ENCODE measurements at places on chromosomes 1 and 21. TPM values are rescaled to one million over a fixed set of nuclear protein-coding genes. Genes with fewer than 3 reads are reported as not detected.

DNA sequence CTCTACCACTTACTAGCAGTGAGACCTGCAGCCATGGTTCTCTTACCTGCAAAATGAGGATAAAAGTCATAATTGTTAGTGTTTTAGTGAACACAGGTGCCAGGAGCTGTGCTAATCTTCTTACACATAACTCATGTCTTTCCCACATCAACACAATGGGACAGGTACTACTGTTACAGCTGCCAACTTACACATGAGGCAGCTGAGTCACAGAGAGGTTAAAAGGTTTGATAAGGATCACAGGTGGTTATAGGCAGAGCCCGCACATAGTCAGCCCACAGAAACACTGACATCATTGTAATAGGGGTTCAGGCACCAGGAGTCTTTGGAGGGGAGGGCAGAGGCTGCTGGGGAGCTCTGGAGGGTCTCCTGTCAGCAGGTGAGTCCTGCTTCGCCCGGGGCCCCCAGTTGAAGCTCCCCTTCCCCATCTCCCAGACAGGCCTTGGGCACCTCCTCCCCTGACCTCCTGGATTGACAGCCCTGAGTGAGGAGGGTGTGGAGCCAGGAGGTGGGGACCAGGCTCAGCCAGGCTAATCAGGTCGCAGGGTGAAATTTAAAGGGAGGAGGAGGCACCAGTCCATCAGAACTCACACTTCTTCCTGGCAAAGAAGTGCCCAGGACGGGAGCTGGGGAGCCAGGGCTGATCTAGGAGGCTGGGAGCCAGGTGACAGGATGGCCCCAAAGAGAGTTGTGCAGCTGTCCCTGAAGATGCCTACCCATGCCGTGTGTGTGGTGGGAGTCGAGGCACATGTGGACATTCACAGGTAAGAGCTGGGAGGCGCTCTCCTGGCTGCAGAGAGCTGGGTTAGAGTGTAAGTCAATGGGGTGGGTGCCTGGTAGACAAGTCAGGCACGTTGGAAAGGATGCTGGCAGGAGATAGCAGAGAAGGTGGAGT, at the start of gene PADI1:
TSS of gene PADI1 (plus strand) at position 583 of the 895 bp plus-strand sequence. CDS start at position 673, 90 bp downstream.
- H3K4me3 ChIP-seq, result no peak within 1 kb of the TSS
- no peaks in the 10 kb centered on the region for H3K27me3 ChIP-seq
- H3K4me1 ChIP-seq, result peaks cover 27% of the 10 kb centered on the region
- no peak within 1 kb of the TSS for H3K27ac ChIP-seq
- no peak for DNase-seq
- H3K36me3 ChIP-seq, result no peaks in the 10 kb centered on the region

- no peak overlapping the region for H3K4me3 ChIP-seq
- DNase-seq, result no peak
- no peaks in the 10 kb centered on the region for H3K27me3 ChIP-seq
These were observed 6.0 kb downstream of the CYB561D1 start for GRCh38 chr1:109499661-109500536.

GRCh38 chr1:221430152-221430960, 311.5 kb downstream of the DUSP10 start:
- H3K27me3 ChIP-seq, result no peaks in the 10 kb centered on the region
- DNase-seq, result peak; percentile 92
- H3K4me3 ChIP-seq, result no peak overlapping the region
- H3K4me1 ChIP-seq, result peaks cover 23% of the 10 kb centered on the region

DNA sequence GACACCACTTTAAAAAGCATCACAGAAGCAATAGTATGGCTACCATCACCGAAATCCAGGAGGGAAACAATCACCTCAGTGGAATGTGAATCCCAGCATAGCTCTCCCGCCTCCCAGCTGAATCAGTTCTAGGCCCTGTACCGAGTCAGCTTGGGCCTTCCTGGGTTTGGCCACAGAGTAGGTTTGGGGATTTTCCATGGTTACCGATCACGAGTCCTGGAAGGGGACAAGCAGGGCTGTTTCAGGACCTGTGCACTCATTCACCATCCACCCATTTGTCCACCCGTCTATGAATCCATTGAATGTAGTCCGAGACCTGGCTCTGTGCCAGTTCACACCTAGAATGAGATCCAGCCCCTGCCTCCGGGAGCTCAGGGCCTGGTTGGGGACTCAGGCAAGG, 94.2 kb downstream of the ARHGEF10L start:
- H3K4me1 ChIP-seq, result peaks cover 36% of the 10 kb centered on the region
- H3K27me3 ChIP-seq, result no peaks in the 10 kb centered on the region
- DNase-seq, result no peak
- H3K36me3 ChIP-seq, result peaks cover 45% of the 10 kb centered on the region

- no peaks in the 10 kb centered on the region for H3K36me3 ChIP-seq
- no peaks in the 10 kb centered on the region for H3K27me3 ChIP-seq
- H3K4me1 ChIP-seq, result peaks cover 46% of the 10 kb centered on the region
- H3K4me3 ChIP-seq, result no peak overlapping the region
- DNase-seq, result no peak
These were observed 24.6 kb downstream of the B3GALT5 start for GRCh38 chr21:39637197-39637970.

GRCh38 chr1:208741296-208741695, 497.1 kb upstream of the PLXNA2 start:
- H3K36me3 ChIP-seq, result no peaks in the 10 kb centered on the region
- no peak for DNase-seq
- no peaks in the 10 kb centered on the region for H3K4me1 ChIP-seq
- H3K27ac ChIP-seq, result no peak overlapping the region
- H3K4me3 ChIP-seq, result no peak overlapping the region
- no peaks in the 10 kb centered on the region for H3K27me3 ChIP-seq

DNA sequence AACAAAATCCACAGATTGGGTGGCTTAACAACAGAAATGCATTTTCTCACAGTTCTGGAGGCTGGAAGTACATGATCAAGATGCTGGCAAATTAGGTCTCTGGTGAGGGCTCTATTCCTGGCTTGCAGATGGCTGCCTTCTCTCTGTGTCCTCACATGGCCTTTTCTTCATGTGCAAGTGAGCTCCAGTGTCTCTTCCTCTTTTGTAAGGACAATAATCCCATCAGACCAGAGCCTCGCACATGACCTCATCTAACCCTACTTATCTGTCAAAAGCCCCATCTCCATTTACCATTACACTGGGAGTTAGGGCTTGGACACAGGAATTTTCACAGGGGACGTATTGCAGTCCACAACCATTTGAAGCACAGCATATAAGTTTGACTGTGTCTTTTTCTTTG, 181.6 kb downstream of the NEGR1 start:
- H3K4me3 ChIP-seq, result no peak overlapping the region
- H3K36me3 ChIP-seq, result no peaks in the 10 kb centered on the region
- H3K27me3 ChIP-seq, result no peaks in the 10 kb centered on the region
- no peak for DNase-seq

DNA sequence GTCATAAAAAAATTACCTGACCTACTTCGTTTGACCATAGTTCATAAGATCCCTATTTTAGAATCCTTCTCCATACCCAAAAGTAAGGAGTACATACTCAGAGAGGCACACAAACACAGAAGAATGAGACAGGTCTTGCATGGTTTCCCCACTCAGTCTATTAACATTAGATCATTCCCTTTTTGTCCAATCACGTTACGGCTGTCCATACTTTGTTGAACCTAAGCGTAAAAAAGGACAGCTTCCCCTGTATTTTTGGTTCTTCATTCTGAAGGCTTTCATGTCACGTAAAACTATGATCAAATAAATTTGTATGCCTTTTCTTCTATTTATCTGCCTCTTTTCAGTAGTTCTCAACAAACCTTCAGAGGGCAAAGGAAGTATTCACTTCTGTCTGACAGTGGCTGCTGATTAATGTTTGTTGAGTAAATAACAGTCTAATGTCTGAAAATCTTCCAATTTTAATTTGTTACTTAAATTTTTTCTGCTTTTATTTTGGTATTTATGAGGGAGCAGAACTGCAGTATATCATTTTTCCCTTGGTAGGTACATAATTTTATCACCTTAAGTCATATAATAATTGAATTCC, 16.4 kb downstream of the PKN2 start:
- H3K27ac ChIP-seq, result no peak overlapping the region
- H3K4me3 ChIP-seq, result no peak overlapping the region
- no peak for DNase-seq
- H3K27me3 ChIP-seq, result no peaks in the 10 kb centered on the region
- H3K4me1 ChIP-seq, result peaks cover 55% of the 10 kb centered on the region

DNA sequence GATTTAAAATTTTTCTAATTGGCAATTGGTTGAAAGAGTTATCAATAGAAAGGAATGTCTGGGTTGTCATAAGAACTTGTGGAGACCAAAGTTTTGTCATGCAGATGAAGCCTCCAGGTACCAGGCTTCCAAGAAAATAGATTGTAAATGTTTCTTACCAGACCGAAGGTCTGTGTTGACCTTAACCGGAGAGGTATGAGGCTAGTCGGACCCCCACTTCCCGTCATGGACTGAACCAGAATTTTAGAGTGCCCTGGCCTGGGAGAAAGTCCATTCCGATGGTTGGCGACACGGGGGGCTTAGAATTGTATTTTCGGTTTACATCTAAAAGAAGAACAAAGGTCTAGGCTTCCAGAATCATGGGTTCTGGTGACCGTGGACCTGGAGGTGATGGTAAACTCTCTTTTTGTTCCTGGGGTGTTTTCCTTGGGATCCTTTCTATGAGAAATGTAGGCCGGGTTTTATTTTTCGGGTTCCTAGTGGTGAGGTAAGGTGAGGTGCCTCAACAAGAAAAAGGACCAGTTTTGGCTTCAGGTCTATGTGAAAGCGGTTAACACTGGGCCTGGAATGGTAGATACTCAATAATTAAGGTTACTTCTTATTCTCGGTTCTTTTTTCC, 405 bp upstream of the UHMK1 start:
- peaks cover 13% of the 10 kb centered on the region for H3K4me1 ChIP-seq
- no peak for DNase-seq
- peaks cover 5% of the 10 kb centered on the region for H3K27me3 ChIP-seq
- H3K27ac ChIP-seq, result peak overlapping the region; percentile 86
- peaks cover 31% of the 10 kb centered on the region for H3K36me3 ChIP-seq
- H3K4me3 ChIP-seq, result peak overlapping the region; percentile 99

DNA sequence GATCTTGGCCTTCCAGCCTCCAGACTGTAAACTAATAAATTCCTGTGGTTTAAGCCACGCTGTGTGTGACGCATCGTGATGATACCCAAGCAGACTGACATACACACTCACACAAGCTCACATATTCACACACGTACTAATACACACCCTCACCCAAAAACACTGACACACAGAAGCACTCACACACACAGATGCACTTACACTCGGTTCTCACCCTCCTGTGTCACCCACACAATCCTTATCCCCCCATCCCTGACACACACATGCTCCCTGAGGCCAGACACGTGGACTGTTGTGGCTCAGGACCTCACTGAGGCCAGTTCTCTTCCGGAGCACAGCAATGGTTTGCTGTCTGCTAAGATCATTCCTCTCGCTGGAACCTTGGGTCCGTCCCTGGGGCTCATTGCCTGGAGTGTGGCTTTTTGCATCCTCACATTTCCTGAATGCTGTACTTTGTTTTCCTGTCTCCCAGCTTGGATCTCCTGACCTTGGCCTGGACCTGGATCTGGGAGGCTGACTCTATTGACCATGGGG, 76.9 kb upstream of the LYST start:
- no peak overlapping the region for H3K4me3 ChIP-seq
- H3K36me3 ChIP-seq, result no peaks in the 10 kb centered on the region
- H3K27me3 ChIP-seq, result no peaks in the 10 kb centered on the region
- peak; percentile 78 for DNase-seq

GRCh38 chr1:118979754-118980575, 8.2 kb downstream of the TBX15 start:
- peak overlapping the region; percentile 89 for H3K27ac ChIP-seq
- DNase-seq, result no peak
- peaks cover 72% of the 10 kb centered on the region for H3K36me3 ChIP-seq

DNA sequence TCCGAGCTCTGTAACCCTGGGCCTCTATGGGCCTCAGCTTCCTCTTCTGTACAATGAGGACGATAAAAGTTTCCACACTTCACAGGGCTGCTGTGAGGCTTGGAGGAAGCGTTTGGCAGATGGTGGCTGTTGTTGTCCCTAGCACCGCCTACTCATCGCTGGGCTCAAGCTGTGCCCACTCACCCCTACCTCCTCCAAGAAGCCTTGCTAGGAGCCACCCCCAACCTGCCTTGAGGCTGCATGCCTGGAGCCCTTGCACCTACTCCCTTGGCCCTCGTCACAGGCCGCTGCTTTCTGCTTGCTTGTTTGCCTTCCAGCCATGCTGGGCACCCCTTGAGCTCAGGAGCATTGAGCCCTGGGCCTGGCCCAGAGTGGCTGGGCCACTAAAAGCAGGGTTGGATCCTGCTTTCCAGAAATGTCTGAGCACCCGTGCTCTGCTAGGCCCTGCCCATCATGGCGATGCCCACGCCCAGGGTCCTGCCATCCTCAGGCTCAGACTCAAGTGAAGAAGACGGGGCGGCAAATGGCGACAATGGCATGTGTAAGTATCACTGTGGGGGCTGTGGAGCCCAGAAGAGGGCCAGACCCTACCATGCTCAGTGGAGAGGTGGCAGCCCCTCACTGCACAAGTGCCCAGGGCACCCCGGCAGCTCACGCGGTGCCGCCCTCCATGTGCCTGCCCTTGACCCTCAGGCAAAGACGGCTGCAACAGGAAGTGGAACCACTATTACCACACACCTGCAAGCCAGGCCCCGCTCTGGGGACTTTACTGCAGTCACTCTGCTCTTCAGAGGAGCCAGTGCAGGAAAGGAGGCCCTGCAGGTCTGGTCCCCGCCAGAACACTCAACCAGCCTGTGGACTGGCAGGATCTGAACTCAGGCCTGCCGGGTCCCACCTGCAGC, 9.5 kb downstream of the SH3BGRL3 start:
- H3K4me3 ChIP-seq, result no peak overlapping the region
- no peak for DNase-seq
- no peaks in the 10 kb centered on the region for H3K27me3 ChIP-seq
- peaks cover 10% of the 10 kb centered on the region for H3K4me1 ChIP-seq
- peaks cover 10% of the 10 kb centered on the region for H3K36me3 ChIP-seq

GRCh38 chr1:243483071-243483771, 227.4 kb downstream of the SDCCAG8 start:
- no peak overlapping the region for H3K4me3 ChIP-seq
- no peaks in the 10 kb centered on the region for H3K36me3 ChIP-seq
- DNase-seq, result no peak
- no peak overlapping the region for H3K27ac ChIP-seq
- no peaks in the 10 kb centered on the region for H3K27me3 ChIP-seq

DNA sequence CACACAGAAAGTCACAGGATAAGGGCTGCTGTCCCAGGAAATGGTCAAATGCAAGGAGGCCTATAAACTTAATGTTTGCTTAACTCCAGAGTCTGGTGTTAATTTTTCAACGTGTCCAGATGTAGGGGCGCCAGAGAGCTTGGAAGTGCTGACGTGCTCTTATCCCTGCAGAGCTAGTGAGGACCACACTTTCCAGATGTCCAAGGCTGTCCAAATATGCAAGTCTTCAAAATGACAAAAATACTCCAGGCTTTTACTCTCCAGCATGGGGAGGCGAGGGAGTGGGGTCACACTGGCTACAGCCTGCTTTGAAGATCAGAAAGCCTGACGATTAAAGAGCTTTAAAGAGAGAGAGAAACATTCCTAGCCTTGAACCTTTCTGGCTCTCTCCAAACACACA, 57.6 kb downstream of the ABCA4 start:
- no peak overlapping the region for H3K27ac ChIP-seq
- no peaks in the 10 kb centered on the region for H3K27me3 ChIP-seq
- H3K4me3 ChIP-seq, result no peak overlapping the region
- DNase-seq, result no peak
- H3K4me1 ChIP-seq, result peaks cover 40% of the 10 kb centered on the region
- H3K36me3 ChIP-seq, result no peaks in the 10 kb centered on the region

VAMP4 gene
- total RNA-seq, result 4.2 TPM

PRAMEF12 gene
- not detected for total RNA-seq

RIPPLY3 gene
- total RNA-seq, result not detected

SPATA46 gene
- total RNA-seq, result not detected

BCL2L15 gene
- total RNA-seq, result 0.13 TPM

FCRL4 gene
- not detected for total RNA-seq

SPATA21 gene
- not detected for total RNA-seq
